ENCODE measurements at places on chromosomes 2 and 18.
A peak's percentile ranks its signal among the peaks of the same experiment; 100 is the strongest.

- no peak for DNase-seq
These were observed 67.6 kb downstream of the LDAH start for GRCh38 chr2:20755132-20755800.

- DNase-seq, result no peak
These were observed 110.7 kb downstream of the RTN4 start for GRCh38 chr2:54939446-54940118.

GRCh38 chr2:39786761-39787522, 7.9 kb upstream of the THUMPD2 start:
- no peak for DNase-seq

DNA sequence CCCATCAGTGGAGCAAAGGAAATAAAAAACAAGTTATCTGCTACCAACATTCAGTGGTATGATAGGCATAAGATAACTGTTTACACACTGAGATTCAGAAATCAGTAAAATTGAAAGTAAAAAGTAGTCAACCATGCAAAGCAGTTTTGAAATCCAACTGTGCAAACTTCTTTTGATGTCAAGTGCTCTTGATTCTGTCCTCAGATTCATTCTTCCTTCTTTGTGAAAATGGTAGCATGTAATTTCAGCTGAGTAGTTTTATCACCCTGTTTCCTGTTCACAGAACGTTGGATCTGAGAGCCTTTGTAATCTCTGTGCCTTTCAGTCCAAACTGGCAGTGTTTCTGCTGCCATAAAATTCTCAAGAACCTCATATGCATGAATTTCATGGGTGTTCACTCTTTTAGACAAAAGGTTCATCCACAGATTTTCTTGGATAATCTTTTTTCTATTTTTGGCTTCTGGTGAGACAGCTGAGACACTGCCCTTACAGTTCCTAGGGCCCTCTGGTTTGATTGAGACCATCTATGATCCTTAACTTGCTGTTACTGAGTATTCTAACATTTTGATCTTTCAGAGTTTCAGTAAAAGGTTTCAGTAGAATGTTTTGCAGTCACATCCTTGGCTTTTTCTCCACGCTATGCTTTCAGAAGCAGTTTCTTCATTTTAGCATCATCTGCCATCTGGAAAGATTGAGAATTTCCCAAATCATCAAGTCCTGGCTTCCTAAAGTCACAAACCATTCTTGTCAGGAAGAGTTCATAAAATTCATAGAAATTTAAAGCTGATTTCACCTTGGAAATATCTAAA, 272.3 kb upstream of the EPHA4 start:
- peak; percentile 12 for DNase-seq

DNA sequence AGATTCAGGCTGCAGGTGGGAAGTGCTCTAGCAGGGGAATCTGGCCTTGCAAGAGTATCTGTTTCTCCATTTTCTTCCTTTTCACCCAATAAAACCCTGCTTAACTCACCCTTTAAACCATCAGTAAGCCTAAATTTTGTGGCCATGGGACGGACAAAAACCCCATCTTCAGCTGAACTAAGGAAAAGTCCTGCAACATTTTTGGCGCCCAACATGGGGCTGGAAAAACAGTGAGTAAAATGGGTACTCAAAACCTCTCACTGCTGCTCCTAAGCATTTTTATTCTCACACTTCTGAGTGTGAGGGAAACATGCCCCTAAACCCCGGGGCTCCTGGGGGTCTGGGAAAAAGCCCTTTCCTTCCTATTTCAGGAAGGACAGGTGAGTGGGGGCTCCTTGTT, 414.3 kb downstream of the ZNF804A start:
- DNase-seq, result no peak

DNA sequence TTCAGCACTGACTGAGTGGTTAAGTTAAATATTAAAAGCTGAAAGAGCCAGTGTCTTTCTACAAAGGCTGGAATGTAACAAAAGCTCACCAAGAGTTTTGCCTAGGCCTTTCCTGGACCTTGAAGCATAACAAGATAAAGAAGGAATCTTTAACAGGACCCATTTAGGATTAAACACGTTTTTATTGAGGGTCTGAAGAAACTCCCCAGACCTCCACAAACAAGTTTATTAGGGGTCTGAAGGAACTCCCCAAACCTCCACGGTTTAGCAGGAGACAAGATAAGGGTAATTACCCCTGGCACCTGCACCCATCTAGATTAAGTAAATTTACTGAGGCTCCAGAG, 104.0 kb downstream of the ACAA2 start:
- peak; percentile 76 for DNase-seq

GRCh38 chr2:65031341-65032018, 24.7 kb upstream of the CEP68 start:
- peak; percentile 44 for DNase-seq

GRCh38 chr2:80141007-80141726, 163.4 kb downstream of the LRRTM1 start:
- no peak for DNase-seq

DNA sequence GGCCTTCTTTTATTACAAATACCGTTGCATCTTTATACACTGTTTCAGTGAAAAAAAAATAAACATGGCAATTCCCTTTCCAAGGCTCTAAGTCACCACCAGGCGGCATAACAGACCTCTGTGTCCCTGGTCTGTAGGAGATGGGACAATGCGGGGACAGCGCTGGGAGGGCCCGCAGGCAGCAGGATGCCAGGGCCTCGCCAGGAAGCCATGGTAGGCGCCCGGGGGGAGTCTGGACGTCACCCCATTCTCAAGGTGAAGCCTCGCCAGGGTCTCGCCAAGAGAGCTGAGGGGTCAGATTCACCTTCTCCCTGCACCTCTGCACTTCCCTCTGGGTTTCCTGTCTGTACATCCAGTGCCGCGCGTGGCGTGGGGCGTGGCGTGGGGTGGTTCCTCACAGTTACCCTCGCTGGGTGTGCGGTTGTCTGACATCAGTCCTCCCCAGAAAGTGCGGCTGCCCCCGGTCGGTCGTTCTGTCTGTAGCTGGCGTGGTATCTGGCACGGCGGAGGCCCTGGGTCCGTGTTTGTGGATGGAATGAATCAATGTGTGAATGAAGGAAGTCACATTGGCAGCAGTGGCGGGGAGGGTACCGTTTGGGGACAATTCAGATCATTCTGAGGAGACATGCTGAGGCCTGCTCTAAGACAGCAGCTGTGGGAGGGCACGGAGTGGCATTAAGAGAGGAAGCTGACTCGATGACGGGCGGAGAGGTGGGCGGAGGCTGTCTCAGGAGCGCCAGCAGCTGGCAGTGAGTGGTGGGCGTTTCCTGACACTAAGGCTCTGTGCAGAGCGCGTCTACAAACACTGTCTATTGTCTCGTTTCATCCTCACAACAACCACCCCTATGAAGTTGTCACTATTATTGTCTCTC, 46.0 kb downstream of the LRRFIP1 start:
- DNase-seq, result no peak

- DNase-seq, result no peak
These were observed 133.2 kb upstream of the SNTG2 start for GRCh38 chr2:817336-818015.

DNA sequence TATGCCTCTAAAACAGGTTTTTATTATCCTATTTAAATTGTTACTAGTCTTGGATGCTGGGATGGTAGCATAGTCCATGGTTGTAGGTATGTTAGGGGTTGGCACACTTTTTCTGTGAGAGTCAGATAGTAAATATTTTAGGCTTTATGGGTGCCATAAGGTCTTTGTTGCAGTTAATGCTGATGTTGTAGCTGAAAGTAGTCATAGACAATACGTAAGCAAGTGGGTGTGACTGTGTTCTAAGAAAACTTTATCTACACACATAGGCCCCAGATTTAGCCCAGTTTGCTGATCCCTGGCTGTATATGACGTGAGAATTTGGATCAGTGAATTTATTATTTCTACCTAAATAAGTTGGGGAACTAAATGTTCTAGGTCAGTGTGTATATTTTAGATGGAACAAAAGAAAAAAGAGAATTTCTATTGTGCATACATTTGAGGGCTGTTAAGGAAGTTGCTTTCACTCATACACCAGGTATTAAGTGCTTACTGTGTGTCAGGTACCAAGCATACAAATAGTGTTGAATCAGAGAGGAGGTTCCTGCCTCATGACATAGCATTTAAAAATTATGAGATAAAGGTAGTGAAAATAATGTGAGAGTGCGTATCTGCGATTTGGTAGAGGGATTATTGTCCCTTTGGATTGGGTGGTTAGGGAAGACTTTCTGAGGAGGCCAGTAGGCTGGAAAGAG, 39.4 kb downstream of the AGFG1 start:
- no peak for DNase-seq

DNA sequence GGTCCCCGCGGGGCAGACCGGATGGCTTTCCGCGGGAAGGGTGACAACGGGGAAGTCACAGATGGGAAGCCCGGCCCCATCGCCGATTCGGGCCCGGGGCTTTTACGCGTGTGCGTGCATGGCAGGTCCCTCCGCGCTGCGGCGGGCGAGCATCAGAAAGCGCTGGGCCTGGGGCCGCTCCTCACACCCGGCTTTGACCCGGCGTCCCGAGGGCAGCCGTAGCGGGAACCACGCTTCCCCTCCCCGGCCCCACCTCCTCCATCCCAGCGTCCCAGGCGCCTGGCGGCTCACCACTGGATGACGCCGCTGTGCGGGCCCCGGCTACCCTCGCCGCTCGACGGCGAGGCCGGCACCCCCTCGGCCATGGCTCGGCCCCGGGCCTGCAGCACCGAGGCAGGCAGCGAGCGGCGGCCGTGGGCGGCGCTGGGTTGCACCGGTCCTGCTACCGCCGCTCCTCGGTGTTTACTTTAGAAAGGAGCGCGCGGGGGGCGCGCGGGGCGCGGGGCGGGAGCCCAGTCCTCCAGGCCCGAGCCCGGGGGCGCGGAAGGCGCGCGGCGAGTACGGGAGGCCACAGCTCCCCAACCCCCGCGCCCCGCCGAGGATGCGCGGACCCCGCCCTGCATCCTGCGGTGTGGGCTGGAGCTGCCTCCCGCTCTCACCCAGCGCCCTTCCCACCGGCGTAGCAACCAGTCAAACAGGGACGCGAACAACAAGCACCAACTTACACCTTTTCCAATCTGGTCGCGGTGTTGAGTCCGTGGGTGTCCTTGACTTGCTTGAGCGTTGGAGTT, 806 bp downstream of the RFX8 start:
- no peak for DNase-seq

GRCh38 chr2:219071131-219071816, 10.6 kb upstream of the IHH start:
- DNase-seq, result peak; percentile 33

GRCh38 chr18:22627506-22627905, 209.8 kb upstream of the CTAGE1 start:
- no peak for DNase-seq

GRCh38 chr18:62497190-62497772, 25.5 kb upstream of the ZCCHC2 start:
- DNase-seq, result no peak

- no peak for DNase-seq
These were observed 756.3 kb downstream of the SATB2 start for GRCh38 chr2:198701481-198701880.

- peak; percentile 69 for DNase-seq
These were observed 1.2 kb downstream of the SEMA4C start for GRCh38 chr2:96868555-96869280.

DNA sequence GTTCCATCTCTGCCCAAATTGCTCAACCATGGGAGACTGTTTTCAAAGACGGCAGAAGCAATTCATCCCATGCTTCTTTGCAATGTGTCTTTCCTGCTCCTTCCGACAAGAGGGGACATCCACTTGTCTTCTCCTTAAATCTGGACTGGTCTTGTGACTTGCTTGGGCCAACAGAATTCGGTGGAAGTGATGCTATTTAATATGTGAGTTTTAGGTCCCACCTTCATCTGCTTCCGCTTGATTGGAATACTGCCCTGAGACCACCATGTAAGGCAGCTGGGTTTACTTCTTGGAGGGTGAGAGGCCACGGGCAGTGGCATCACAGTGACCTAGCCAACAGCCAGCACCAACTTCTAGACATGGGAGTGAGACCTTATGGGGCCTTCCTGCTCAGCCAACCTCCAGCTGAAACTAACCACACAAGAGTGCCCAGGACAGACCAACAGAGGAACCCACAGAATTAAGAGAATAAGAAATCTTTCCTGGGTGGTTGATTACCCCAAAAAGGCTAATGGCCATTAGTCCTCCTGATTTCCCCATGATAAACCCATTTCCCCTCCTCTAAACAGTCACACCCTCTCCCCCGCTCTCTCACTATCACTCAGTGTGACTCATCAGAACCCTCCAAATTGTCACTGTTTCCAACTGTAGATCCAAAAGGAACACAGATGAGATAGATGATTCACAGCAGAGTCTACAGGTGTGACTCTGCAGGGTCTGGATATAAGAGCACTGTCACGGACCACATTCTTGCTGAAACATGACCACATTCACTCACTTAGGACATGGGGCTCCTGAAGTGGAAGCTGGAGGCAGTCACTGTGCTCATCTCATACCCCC, 16.2 kb upstream of the RHOB start:
- DNase-seq, result no peak

GRCh38 chr18:35063875-35064690, 22.9 kb downstream of the MAPRE2 start:
- DNase-seq, result no peak

- no peak for DNase-seq
These were observed 12.6 kb downstream of the CYRIA start for GRCh38 chr2:16653083-16653375.

- no peak for DNase-seq
These were observed 19.8 kb upstream of the DDX18 start for GRCh38 chr2:117794668-117795067.

GRCh38 chr2:105718846-105719481, 25.7 kb upstream of the NCK2 start:
- no peak for DNase-seq

- DNase-seq, result no peak
These were observed 20.9 kb downstream of the MARCHF4 start for GRCh38 chr2:216351172-216351925.

DNA sequence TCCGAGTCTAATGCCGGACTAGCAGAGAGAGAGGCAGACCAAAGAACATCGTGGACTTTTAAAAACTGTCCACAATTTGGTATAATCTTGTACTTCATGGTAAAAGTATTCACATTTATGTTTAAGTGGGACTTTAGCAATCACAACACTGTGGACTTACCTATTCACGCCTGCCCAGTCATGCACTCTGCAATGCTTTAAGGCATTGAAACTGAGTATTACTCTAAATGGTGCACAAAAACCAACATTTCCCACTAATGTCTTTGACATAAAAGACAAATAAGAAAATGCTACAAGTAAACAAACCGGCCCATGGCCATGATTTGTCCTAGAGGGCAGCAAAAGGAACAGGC, 91.3 kb downstream of the ACVR1 start:
- peak; percentile 51 for DNase-seq

- DNase-seq, result no peak
These were observed 7.3 kb upstream of the MLPH start for GRCh38 chr2:237479747-237480146.

DNA sequence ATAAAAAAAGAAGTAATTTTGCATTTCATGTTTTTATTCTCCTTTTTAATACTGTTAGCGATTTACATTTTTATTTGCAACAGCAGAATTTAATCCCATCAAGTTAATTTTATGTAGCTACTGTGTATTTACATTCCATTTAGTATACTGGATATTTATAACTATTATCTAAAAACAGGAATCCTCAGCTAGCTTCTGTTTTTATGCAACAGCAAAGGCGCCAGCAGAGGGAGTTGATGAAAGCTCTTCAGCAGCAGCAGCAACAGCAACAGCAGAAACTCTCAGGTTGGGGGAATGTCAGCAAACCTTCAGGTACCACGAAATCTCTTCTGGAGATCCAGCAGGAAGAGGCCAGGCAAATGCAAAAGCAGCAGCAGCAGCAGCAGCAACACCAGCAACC, 26.2 kb upstream of the SNORC start:
- DNase-seq, result no peak
